Sciatic nerve (tissue), 2 donors: ENCODE measurements at places on chromosomes 7 and 10. TPM values are rescaled to one million over a fixed set of nuclear protein-coding genes. Genes with fewer than 3 reads are reported as not detected.

The CLCN1 gene
- not detected for total RNA-seq

The GNG11 gene
- 26.3 TPM for total RNA-seq

The CLEC2L gene
- total RNA-seq, result not detected

DNA sequence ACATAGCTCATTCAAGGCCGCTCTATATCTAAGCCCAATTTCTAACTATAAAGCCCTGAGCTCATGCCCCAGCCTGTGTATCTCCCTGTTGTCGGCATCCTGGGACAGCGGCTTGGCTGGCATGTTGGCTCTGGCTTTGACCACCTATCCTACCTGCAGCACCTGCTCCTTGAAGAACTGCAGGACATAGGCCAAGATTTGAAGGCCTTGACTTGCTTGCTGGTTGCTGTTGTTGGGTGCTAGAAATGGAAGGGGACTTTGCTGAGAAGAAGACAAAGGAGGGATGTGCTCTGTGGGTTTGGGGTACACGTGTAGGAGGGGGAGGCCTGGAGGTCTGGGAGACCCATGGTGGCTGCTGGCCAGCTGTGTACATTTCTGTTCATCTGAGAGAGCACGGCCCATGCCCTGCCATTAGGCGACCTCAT lies 11.1 kb downstream of the PNLIPRP2 start:
- DNase-seq, result no peak
